HL-60 (cell line): ENCODE measurements at places on chromosomes 4 and X.

GRCh38 chr4:73181231-73181630 is 77.4 kb downstream of the ANKRD17 start:
- DNase-seq: no peak

DNA sequence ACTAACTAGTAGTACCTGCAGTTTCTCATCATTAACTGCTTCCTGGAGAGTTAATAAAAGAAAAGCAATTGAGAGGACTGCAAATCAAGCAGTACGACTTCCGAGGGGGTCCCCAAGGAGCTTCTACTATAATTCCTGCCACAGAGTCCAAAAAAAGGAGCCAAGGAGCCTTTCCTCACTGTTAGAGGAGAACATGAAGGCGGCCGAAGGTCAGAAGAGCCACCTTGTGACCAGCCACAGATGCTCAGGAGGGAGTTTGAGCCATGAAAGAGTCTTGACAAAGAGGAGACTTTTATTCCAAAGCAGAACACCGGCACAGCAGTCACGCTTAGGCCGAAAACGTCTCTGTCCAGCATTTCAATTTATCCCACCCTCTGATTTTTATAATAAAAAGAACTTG is 62.2 kb downstream of the RELL1 start:
- no peak for DNase-seq

GRCh38 chr4:47071901-47072341 is 40.6 kb downstream of the GABRB1 start:
- no peak for DNase-seq

GRCh38 chr4:180189666-180190065 is 2053.5 kb upstream of the TENM3 start:
- DNase-seq: no peak

GRCh38 chr4:16297003-16297402 is 70.7 kb upstream of the TAPT1 start:
- no peak for DNase-seq

GRCh38 chr4:107930821-107931774 is at the start of gene CYP2U1:
TSS of gene CYP2U1 (plus strand) at chr4:107931549. CDS start at chr4:107931644, 95 bp downstream.
- peak; percentile 37 for DNase-seq

DNA sequence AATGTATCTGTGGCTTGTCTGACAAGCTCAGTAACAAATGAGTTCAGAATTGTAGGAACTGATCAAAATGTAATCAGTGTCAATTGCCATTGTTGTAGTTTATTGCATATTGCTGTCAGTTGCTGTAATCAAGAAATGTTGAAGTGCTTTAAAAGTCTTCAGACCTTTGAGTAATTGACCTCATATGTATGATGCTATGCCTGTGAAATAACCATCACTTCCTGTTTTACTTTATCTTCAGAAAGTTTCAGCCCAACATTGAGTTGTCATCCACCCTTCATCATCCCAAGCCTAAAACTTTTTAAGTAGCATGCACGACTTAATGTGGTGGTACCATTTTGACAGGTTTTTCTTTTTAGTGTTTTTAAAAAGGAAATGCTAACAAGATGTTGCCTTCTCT is 212.4 kb downstream of the ARHGAP10 start:
- DNase-seq: no peak

GRCh38 chr4:17701882-17702281 is 79.5 kb downstream of the FAM184B start:
- no peak for DNase-seq

DNA sequence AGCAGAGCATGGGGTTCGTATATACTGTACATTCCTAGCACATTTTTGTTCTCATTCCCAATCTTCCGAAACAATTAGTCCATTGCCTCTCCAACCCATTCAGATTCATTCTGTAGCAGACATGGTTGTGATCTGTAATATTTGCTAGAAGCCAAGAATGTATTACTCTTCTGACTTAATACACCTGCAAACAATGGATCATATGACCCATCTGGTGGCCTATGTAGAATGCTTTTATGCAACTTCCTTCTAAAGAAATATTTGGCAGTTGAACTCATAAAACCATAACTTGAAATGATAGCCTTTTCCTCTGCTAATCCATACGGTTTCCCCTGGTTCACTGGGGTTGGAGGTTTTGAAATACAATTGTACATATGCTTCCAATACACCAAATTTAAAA is 32.8 kb upstream of the SGMS2 start:
- DNase-seq: no peak

- DNase-seq: no peak
Observed at GRCh38 chr4:97238956-97239666, 904.2 kb downstream of the STPG2 start.

GRCh38 chrX:264634-265455 is 16.3 kb upstream of the PLCXD1 start:
- DNase-seq: no peak

DNA sequence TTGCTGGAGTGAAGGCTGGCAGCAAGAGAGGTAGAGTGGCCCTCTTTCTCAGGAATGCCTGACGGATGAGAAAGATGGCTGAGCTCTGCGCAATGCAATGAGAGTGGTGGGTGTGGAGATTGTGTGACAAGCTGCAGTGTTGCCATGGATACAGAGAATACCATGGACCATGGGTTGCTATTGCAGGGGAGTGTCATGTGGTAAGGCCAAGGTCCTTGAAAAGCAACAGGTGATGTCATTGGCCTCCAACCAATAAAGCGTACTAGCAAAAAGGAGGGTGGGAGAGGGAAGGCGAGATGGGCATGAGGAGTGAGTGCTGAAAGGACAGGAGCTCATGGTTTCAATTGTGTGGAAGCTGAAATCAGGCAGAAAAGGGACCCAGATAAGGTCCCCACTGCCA is 1.8 kb downstream of the PNMA5 start:
- no peak for DNase-seq

- no peak for DNase-seq
Observed at GRCh38 chrX:150506486-150506885, 61.9 kb upstream of the MTM1 start.

GRCh38 chr4:135032670-135033069 is 831.1 kb upstream of the PABPC4L start:
- no peak for DNase-seq

GRCh38 chr4:3269991-3270611 is 21.1 kb downstream of the MSANTD1 start:
- no peak for DNase-seq

- DNase-seq: no peak
Observed at GRCh38 chr4:181998398-181999295, 244.6 kb upstream of the TENM3 start.

GRCh38 chr4:53545273-53545672 is 46.0 kb downstream of the LNX1 start:
- no peak for DNase-seq

DNA sequence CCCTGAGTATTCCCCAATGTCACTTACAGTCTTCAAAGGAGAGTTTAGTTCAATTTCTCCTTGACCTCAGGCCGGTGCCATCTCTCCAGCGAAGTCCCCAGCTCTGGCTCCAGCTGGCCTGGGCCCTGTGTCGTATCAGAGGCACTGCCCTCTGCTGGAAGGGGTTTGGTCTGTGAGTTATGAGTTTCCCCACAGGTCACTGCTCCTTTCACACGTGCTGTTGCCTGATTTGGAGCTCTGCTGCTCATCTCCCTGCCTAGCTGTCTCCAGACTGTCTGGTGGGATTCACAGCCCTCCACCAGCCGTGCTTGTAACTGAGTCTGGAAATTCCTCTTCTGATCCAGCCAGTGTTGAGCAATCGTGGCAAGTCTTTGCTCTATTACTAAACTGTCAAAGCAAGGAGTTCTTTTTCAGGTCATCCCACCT is at the start of gene RAP2C:
Gene RAP2C, minus strand, starts transcription at position 105 of the 426 bp plus-strand sequence. CDS start 2,179 bp downstream, outside the sequence.
- peak; percentile 82 for DNase-seq

DNA sequence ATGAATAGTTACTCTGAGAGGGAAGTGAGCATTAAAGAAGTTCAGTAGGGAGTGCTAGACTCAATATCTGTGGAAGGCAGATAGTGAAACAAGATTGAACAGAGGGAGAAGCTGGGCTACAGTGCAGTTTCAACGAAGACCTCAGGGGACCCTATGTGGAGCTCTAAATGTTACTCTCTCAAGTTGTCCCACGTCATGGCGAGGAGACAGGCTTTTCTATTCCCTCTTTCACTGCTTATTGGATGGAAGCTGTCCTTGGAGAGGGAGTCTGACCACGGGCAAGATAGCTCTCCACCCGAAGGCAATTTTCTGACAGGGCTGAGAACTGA is 42.3 kb upstream of the CCSER1 start:
- DNase-seq: no peak

- no peak for DNase-seq
Observed at GRCh38 chrX:20434986-20435385, 168.3 kb upstream of the RPS6KA3 start.

GRCh38 chr4:182143822-182144625 is 99.2 kb upstream of the TENM3 start:
- no peak for DNase-seq

DNA sequence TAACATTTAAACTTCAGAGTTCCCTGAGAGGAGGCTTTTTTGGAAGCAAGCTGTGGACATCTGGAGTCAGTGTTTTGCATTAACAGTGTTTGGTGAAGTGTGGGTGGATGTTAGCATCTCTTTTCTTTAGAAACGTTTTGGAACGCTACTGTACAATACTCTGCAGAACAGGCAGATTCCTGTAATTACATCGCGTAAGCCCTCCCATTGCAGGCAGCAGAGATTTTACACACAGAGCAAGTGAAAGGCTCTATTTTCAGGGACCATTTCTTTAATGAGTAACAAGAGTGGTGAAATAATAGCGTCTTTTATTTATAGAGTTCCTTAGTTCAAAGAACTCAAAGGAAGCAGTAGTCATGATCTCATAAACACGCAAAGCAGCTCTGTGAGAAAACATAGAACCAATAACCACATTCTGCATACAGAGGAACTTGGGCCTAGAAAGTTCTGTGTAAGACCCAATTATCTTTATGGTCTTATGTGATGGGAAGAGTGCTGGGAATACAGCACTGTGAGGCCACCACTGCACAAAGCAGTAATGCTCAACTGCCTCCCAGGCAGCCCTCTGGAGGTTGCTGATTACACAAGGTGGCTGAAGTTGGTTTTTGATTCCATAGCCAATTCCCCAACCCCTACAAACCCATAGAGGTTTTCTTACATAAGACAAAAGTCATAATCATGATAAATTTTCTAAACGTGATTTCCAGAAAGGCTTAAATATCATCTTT is 298.7 kb upstream of the EPHA5 start:
- no peak for DNase-seq

DNA sequence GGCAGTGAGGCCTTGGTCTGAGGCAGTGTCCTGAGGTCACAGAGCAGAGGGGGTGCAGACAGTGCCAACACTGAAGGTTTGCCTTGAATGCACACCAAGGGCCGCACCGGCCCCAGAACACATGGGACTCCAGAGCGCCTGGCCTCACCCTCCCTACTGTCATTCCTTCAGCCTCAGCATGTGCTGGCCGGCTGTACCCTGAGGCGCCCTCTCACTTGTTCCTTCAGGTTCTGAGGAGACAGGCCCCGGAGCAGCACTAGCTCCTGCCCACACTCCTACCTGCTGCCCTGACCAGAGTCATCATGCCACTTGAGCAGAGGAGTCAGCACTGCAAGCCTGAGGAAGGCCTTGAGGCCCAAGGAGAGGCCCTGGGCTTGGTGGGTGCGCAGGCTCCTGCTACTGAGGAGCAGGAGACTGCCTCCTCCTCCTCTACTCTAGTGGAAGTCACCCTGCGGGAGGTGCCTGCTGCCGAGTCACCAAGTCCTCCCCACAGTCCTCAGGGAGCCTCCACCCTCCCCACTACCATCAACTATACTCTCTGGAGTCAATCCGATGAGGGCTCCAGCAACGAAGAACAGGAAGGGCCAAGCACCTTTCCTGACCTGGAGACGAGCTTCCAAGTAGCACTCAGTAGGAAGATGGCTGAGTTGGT is 2.4 kb downstream of the MAGEA12 start:
- DNase-seq: no peak

DNA sequence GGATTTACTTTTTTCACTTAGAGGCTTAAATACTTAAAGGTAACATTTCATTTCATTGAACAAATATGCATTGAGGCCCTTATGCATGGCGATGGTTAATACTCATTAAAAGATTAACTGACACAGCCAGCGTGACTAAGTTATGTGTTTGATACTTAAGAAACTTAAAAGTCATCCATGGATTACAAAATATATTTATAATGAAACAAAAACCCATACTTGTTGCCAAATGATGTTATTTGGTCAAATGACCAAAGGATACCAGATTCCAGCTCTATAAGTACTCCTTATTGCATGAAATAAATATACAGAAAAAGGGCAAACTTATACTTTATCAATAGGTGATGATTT is 26.7 kb downstream of the ZNF330 start:
- DNase-seq: no peak

- no peak for DNase-seq
Observed at GRCh38 chrX:17098516-17099247, 152.2 kb downstream of the REPS2 start.

- peak; percentile 32 for DNase-seq
Observed at GRCh38 chr4:152399246-152399645, 136.6 kb downstream of the FBXW7 start.

- no peak for DNase-seq
Observed at GRCh38 chrX:133417364-133417763, 2.1 kb upstream of the GPC4 start.

DNA sequence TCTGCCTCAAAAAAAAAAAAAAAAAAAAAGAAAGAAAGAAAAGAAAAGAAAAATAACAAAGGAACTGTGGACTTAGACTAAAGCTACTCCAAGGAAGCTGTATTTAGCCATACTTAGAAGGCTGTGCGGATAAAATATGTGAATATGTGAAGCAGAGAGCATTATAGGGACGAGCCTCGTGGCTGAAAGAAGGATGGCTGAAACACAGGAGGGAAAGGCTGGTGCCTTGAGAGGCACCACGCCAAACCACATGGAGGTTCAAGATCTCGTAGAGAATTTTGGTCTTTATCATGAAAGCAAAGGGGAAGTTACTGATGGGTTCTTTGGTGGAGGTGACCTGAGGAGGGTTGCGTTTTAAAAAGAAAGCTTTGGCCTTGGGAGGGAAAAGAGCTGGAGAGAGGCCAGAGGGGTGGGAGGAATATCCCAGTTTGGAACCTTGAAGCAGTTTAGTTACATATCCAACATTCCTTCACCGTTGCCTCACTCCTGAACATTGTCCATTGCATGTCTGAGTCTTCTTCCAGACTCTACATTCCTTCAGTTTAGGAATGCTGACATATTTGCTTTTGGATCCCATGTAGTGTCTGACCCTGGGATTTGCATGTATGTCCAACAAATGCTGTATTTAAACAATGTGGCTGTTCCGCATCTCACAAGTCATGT is 82.5 kb downstream of the CPE start:
- DNase-seq: no peak
